ENCODE measurements at places on chromosomes 2 and 18.

- no peak for DNase-seq
Measured at GRCh38 chr2:25286025-25286400, 55.7 kb downstream of the DNMT3A start.

- no peak for DNase-seq
Measured at GRCh38 chr18:28657961-28658360, 481.0 kb upstream of the CDH2 start.

- no peak for DNase-seq
Measured at GRCh38 chr2:180505203-180505602, 475.2 kb upstream of the UBE2E3 start.

DNA sequence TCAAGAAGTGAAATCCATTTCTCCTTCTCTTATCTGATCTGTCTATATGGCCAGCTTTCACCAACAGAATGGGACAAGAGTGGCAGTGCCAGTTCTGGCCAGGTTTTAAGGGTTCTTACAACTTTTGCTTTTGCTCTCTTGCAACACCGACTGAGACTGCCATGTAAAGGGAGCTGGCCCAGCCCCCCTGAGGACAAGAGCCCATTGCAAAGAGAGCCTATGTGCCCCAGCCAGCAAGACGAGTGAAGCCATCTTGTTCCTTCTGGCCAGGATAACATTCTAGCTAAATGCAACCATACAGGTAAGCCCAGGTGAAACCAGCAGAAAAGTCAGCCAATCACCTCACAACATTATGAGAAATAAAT is 101.0 kb upstream of the RND3 start:
- DNase-seq = no peak

GRCh38 chr18:48417985-48418384 is 8.8 kb upstream of the ZBTB7C start:
- no peak for DNase-seq

DNA sequence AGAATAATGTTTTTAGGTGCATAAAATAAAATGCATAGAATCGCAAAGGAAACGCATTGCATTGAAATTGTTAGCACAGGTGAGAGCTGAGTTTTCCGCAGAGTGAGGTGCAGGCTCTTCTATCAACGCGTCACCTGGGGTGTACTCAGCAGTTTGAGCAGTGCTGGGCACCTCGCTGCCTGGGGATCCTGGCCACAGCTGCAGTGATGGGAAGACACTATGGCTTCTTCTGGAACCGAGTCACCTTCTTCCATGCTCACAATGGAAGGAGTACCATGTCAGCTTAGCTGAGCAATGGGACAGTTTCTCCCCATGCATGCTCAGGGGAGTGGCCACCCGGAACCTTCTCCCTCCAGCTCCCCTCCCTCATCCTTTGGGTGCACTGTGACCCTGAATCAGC is 95.4 kb upstream of the OTOS start:
- no peak for DNase-seq

GRCh38 chr2:140550821-140551220 is 1580.0 kb downstream of the LRP1B start:
- no peak for DNase-seq

GRCh38 chr18:58223717-58224424 is 179.8 kb downstream of the NEDD4L start:
- DNase-seq = no peak

DNA sequence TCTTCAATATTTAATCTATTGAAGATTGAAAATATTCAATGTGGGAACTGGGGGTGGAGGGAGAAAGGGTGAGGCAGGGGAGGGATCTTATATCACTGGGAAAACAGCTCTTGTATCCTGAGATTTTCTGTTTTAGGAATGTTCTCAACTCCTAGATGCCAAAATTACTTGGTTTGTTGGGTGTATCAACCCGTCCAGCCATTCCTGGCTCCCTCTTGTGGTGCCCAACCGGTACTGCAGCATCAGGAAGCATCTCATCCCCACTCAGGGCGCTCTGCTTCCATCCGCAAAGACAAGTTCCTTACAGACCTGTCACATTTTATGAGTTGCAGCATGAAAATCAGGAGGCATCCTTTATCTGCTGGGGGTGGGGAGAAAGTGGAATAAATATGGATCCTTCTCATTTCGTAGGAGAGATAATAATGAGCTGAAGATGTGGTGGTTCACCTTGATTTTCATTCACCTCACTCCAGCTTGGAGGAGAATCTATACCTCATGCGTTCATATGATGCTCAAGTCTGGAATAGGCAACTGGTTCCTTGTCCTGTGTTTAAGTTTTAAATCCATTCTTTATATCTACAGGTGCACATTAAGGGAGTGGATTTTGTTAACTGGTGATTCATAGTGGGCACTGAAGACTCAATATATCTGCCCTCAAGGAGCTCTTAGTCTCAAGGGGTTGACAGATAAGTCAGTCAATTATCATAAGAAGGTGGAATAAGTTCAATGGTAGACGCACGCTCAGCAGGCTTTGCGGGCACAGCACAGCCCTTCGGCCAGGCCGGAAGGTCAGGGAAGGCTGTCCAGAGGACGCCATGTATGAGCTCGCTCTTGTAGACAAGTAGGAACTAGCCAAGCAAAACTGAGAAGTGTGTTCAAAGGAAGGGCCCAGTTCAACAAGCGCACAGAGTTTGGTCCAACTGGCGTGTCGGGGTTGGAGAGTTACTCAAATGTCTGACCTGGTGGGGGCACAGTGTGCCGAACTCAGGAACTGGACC is 127.3 kb downstream of the RNF144A start:
- peak; percentile 34 for DNase-seq

DNA sequence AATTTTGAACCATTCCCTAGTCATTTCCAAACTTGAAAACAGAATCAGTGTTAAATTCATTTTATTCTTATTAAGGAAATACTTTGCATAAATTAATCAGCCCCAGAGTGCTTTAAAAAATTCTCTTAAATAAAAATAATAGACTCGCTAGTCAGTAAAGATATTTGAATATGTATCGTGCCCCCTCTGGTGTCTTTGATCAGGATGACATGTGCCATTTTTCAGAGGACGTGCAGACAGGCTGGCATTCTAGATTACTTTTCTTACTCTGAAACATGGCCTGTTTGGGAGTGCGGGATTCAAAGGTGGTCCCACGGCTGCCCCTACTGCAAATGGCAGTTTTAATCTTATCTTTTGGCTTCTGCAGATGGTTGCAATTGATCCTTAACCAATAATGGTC is 5.5 kb upstream of the MROH2A start:
- DNase-seq = no peak

- no peak for DNase-seq
Measured at GRCh38 chr2:120244656-120245519, 7.8 kb upstream of the RALB start.

DNA sequence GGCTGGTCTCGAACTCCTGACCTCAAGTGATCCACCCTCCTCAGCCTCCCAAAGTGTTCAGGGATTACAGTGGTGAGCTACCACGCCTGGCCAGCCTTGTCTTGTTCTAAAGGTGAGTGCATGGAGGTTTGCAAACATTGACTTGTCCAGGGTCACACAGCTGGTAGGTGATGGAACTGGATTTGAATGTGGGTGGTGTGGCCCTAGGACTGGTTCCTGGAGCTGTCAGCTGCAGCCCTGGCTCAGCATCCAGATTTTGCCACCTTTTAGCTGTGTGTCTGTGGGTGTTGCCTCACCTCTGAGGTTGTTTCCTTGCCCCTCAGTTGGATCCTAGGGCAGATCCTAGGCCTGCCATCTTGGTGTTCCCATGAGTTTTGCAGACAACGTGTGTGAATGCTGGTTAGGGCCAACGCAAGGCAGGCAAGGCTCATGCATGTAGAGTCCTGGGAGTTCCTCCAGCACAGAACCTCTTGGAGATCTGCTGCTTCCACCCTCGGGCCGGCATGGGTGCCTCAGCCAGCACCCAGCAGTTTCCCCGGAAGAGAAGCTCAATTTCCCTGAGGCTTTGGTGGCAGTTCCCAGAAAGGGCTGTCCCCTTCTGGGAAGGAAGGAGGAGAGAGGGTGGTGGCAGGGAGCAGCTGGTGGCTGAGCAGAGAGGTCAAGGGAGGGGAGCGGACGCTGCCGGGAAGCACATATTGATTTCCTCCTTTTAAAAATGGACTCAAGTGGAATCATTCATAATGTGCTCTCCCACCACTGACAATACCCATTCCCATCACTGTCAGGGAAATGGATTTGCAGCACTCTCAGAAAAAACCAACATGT is 127.6 kb upstream of the HS6ST1 start:
- no peak for DNase-seq

DNA sequence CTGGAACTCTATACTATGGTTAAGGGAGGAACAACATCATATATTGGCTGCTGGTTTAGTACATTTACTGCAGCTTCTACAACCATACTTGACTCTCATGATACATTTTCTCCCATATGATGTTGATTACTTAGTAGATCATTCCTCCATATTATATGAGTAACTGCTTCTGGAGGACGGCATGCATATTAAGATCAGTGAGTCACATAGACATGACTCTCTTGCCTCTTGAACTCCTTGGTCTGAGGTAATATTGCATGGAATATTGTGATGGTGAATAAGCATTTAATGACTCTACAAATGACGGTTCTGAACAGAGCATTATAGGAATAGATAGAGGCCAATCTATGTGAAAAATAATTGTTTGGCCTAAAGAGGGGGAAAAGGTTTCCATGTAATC is 418.8 kb upstream of the SPHKAP start:
- no peak for DNase-seq

GRCh38 chr2:179238027-179238426 is 26.6 kb downstream of the SESTD1 start:
- DNase-seq = no peak

GRCh38 chr2:218582076-218582475 is 13.4 kb downstream of the CNOT9 start:
- no peak for DNase-seq

GRCh38 chr18:29326214-29326613 is 1149.3 kb upstream of the CDH2 start:
- no peak for DNase-seq

DNA sequence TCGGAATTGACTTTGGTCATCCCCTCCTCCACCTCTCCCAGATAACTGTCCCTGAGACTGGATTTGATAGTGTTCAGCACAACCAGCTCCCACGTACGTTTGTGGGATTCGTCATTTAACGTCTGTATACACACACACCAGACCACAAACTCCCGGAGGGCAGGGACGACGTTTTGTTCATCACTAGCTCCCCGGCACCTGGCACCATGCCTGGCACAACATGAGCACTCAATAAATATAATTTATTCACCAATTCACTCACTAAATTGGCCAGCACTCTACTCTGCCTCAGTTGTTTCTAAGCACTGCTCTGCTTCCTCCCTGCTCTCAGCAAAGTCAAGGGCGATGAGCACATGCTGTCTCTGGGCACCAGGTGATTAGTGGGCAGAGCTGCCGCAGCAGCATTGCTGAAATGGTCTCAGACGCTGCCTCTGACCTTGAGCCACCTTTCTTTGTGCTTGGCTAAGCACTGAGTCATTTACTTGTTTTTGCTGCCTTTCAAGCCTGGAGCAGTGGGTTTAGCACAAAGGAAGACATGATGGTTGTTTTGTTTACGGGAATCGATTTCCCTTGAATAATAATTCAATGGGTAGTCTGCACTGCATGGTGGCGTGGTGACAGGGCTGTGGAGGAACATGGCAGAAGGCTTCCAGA is 19.3 kb upstream of the LOXHD1 start:
- DNase-seq = no peak

DNA sequence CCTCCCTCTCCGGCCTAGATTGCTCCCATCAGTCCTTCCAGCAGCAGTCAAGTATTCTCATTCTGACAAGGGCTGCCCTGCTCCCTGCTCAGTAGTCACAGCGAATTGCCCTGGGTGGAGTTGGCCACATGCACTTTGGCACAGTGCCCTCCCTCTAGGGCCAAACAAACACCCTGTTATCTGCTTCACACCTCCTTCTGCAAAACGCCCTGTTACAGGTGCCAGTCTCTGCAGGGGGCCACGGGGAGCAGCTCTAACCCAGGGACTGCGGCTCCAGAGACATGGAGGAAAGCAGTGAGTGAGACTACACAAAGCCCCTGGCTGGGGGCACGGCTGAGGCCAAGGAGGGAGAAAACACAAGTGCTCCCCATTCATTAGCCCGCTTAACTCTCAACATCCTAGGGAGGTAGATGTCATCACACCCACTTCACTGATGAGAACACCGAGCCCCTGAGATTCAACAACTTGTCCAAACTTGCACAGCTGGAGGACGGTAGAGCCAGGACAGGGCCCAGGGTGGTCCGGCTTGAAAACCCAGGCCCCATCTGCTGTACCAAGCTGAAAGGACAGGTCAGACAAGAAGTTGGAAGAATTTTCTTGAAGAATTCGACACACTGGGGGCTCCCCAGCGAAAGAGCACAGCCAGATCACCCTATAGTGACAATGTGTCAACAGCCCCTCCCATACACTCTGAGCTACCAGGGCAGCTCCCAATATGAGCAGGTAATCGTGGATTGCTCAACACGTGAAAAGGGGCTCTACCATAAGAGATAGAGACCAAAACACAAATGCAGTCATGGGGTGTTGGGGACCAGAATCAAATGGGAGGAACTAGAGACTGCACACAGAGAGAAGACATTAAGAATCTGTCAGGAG is 8.7 kb upstream of the TFCP2L1 start:
- no peak for DNase-seq

- DNase-seq = peak; percentile 67
Measured at GRCh38 chr2:223841436-223842190, 4.2 kb upstream of the AP1S3 start.

- no peak for DNase-seq
Measured at GRCh38 chr2:100419915-100420314, 2.4 kb upstream of the CHST10 start.

DNA sequence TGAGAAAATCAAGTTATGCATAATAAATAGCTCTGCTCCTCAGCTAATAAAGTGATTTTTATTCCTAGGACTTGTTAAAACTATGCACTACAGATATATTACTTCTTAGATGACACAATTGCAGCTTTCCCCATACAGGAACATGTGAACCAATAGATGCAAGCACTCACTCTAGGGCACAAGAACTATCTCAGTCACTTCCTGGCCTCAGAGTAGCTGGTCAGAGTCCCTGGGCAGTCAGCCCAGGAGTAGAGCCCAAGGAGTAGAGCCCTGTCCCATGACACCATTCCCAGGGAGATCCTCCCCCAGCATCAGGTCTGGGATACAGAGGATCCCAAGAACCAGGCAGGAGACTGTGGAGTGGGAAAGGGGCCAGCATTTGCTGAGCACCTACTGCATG is 2.7 kb downstream of the TNS1 start:
- DNase-seq = no peak

DNA sequence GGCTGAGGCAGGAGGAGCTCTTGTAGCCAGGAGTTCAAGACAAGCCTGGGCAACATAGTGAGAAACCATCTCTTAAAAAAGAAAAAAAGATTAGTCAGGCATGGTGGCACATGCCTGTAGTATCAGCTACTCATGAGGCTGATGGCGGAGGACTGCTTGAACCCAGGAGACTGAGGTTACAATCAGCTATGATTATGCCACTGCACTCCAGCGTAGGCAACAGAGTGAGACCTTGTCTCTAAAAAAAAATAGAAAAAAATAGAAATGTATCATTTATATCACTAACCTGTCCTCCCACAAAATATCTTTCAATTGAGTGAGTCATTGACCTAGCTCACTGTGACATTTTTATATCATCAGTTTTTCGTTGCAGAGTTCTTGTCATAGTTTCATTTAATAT is 152.5 kb downstream of the DTNA start:
- no peak for DNase-seq

GRCh38 chr2:240931319-240931949 is 25.3 kb downstream of the CROCC2 start:
- DNase-seq = no peak

GRCh38 chr18:80251700-80252099 is 4.4 kb upstream of the PARD6G start:
- no peak for DNase-seq

All from MM.1S (cell line).